ENCODE measurements at places on chromosomes 13 and 19.
A peak's percentile ranks its signal among the peaks of the same experiment; 100 is the strongest.

DNA sequence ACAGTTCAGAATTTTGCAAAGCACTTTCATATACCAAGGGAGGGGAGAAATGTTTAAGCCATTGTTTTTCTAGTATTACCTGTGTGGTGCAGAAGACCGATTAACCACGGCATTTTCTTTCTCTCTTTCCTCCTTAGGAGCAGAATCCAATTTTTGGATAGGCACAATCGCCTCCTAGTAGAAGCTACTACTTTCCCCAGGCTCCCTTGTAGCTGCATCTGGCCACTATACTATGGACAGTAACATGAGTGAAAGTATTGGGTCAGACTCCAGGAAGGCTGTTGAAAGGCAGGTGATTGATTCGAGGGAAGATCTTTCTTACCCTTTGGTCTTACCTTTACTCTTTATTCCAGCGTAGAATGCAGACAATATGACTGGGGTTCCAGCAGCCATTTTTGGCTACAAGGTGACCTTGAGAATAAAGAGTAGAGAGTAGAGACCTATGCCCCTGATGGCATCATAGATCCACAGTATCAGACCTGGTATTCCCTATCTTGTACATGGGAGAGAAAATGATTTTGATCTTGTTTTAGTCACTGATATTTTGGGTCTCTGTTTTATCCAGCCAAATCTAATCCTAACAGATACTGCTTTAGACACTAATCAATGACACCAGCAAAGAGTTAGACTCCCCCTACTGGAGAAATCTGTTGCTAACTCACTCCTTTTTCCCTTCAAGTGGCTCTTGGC, 77.0 kb downstream of the LRRC63 start:
- DNase-seq, result no peak

GRCh38 chr19:29860492-29860891, 48.7 kb downstream of the CCNE1 start:
- no peak for DNase-seq

DNA sequence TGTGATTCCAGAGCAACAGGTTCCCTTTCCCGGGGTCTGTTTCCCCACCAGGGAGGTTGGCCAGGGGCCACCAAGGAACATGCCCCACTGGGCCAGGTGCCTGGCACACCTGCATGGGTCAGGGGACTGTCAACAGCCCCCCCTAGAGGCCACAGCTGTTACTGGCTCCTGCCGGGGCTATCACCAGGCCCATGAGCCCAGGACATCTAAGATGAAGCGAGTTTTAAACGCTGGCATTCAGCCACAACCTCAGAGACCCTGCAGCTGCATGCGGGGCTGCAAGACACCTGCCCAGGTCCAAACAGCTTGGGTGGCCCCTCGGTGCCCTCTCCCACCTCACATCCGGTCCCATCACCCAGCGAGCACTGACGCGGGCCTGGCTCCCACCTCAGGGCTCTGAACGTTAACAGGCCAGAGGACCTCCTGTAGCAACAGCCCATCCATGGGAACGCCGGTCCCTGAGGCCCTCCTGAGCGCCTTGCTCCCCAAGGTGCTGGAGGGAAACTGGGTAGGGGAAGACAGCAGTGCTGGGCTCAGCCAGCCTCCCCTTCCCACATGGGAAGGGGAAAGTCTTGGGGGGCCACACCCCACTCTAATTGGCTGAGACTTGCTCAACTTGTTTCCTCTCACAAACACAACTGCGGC, 12.0 kb downstream of the KHSRP start:
- DNase-seq, result no peak

DNA sequence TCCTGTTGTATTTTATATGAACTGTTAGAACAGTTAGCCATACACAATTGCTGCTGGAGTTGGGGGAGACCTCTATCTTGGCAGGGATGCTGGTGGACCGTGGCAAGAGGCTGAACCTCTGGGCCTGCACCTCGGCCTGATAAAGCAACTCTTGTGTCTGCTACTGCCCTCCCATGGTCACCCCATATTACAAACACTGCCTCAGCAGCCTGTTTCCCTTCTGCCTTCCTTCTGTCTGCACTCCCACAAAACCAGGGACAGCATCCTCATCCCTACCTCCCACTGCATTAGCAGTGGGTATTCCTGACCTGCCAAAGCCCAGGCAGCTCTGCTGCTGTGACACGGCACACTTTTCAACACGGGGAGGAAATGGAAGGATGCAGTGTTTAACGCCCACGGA, 456.4 kb downstream of the FGF14 start:
- no peak for DNase-seq

DNA sequence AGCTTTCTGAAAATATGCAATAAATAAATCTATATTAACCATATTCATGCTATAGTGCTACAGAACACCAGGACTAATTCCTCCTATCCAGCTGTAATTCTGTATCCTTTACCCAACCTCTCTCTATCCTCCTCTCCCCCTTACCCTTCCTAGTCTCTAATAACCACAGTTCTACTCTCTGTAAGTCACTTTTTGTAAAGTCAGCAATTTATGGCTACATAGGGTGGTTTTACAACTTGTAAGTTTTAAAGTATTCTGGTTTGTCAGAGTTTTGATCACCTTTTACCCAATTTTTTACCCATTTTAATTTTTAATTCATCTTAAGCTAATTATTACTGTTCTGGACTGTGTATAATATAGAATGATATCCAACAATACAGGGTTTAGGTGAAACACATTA, 34.0 kb downstream of the MTRF1 start:
- DNase-seq, result no peak

- DNase-seq, result peak; percentile 18
Measured at GRCh38 chr19:14048443-14049153, 13.3 kb downstream of the PALM3 start.

DNA sequence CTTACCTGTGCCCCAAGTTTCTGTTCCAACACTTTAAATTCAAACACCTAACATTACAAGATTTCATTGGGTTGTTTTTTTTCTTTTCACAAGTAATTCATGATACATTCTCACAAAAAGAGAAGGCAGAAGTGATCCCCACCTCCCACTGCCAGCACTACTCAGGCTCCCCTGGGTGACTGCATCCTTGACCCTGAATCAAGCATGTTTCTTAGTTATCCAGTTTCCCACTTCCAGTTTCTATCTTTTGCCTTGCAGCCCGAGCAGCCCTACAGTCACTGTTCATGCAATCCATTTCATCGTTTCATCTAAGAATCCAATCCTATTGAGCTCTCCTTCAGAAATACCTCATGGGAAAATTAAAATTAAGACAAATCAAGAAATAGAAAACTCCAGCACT, 61.4 kb downstream of the RNASEH2B start:
- DNase-seq, result no peak

DNA sequence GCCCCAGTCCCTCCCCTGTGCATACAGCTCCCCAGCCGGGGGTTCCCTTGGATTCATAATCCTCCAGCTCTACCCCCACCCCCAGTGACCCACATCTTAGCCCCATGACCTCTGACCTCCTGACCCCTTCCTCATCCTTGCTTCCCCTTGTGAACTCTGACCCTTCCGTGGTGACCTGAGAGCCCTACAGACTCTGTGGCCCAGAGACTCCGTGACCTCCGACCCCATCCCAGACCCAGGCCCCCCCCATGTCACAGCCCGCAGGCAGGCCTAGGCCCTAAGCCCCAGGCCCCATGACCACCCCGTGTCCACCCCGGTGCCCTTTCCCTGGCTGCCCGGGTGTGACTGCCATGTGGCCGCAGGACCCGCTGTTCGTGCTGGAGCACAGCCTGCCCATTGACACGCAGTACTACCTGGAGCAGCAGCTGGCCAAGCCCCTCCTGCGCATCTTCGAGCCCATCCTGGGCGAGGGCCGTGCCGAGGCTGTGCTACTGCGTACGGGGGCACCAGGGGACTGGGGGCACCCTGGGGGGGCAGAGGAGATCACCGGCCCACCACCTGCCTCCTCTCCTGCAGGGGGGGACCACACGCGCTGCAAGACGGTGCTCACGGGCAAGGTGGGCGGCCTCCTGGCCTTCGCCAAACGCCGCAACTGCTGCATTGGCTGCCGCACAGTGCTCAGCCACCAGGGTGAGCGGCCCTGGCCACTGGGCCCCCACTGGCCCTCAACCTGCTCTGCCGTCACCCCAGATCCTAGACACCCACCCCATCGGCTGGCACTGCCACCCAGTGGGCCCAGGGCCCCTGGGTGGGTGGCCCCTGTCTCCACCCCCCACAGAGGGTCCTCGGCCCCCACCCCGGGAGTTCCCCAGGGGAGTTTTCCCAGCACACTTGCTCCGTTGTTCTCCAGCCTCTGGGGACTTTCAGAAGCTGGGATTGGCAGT, 2.4 kb upstream of the SPIB start:
- DNase-seq, result no peak

- DNase-seq, result no peak
Measured at GRCh38 chr13:27583645-27584044, 36.7 kb downstream of the LNX2 start.

- DNase-seq, result no peak
Measured at GRCh38 chr13:58379221-58379620, 747.7 kb downstream of the PCDH17 start.

DNA sequence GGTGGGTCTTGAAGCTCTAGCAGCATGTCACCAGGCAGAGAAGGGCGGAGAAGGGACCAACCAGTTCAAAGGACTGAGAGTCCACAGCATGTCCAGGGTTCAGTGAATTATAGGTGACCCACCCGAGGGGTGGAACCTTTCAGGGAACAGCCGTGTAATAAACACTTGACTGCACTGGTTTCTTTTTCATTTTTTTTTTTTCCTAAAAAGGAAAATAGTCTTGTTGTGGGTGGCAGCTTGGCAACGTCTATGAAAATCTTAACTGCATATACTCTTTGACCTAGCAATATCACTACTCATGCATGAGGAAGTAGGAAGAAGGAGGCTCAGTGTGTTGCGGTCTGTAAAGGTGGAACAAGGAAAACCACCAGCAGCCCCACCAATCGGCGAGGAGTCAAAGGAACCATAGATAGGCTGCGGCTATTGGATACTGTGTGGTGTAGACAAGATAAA, 13.0 kb upstream of the MYH14 start:
- DNase-seq, result no peak

DNA sequence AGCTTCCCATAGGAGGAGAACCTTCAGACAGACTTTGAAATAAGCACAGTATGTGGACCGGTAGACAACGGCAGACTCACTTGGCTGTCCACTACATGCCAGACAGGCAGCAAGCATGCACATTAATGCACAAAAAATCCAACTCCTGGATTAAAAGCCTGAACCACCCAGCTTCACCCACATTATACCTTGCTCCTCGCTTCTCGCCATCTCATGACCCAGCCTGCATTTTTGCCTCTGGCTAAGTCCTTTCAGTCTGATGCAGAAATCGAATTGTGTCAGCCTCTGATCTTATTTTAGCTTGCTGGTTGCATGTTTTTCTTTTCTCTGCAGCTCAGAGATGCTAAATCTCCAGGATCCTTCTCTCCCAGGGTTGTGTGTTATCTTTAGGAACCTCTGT, 358.7 kb downstream of the RFC3 start:
- no peak for DNase-seq

DNA sequence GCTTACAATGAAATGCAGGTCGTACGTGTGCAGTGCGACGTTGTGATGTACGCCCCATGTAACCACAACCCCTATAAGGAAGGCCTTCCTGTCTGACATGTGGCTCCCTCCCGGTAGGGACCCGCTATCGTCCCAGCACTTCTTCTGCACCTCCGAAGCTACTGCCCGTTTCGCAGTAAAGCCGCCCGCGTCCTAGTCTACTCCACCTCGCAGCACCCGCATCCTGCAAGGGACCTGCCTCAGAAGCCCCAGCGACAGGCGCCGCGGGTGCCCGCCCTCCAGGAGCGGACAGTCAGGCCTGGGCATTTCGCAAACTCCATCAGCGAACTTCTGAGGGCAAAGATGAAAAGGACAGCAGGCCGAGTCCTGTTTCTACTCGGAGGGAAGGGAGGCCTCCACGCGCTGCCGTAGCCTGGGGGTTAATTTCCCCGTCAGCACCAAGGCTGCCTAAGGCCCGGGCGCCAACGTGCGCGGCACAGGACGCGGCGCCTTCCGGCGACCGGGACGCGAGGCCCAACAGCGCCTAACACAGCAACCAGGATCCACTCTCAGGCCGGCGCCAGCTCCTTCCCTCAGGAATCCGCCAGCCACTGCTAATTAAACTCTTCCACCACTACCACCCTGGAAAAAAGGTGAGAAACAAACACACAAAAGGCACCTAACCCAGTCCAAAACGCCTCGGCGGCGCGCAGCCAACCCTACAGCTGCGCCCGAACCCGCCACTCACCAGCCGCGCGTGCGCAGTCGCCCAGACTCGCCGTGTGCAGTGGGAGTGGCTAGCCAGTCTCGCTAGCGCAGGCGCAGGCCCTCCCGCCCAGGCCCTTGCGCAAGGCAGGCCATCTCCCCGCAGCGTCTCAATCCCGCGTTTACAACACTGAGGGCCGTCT, at the start of gene EEF1AKMT1:
EEF1AKMT1 (minus strand) TSS at position 768 of the 887 bp plus-strand sequence. CDS start 16,363 bp downstream, outside the sequence.
- DNase-seq, result peak; percentile 88

- DNase-seq, result no peak
Measured at GRCh38 chr13:30615481-30615865, 2.2 kb upstream of the USPL1 start.

- DNase-seq, result no peak
Measured at GRCh38 chr13:49997955-49998354, 1.1 kb downstream of the TRIM13 start.

- DNase-seq, result no peak
Measured at GRCh38 chr13:39044536-39044935, 6.3 kb downstream of the NHLRC3 start.

DNA sequence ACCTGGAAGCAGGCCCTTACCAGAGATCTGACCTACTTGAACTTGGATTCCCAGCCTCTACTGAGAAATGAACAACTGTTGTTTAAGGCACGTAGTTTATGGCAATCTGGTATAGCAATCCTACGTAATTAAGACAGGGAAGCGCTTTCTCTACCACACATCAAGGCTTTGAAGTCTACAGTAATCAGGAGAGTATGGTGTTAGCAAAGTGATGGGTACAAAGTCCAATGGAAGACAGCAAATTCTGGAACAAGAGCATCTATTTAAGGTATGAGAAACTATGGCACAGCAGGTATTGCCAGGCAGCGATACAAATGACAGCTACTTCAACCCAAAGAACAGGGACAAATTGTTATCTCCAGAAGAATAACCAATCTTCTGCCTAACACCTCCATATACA, 3.1 kb downstream of the ZNF563 start:
- DNase-seq, result no peak

- peak; percentile 20 for DNase-seq
Measured at GRCh38 chr19:8610041-8610935, at the start of gene ADAMTS10. ADAMTS10 (minus strand) TSS chr19:8610715; CDS start chr19:8605710, 5,005 bp downstream.

DNA sequence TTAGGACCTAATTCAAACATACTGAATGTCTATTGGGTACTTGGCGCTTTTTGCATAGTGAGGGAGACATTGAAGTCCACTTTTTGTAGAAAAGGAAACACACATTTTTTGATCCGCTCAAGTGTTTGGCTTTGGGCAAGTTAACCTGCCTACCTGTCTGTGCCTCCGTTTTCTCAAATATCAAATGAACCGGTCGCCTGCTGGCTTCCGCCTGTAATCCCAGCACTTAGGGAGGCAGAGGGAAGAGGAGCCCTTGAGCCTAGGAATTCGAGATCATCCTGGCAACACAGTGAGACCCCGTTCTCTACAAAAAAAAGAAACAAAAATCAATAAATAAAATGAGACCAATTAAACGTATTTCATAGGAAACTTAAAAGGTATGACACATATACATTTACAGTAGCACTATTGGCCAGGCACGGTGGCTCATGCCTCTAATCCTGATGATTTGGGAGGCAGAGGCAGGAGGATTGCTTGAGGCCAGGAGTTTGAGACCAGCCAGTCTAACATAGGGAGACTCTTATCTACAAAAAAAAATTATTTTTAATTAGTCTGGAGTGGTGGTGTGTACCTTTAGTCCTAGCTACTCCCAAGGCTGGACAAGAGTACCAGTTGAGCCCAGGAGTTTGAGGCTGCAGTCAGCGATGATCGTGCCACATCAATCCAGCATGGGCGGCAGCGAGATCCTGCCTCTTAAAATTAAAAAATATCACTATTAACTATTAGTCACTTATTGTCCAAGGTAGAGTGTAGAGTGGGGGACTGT, 1.3 kb downstream of the RAD23A start:
- DNase-seq, result no peak
